NCI-H2081 treated with DMSO at 0.1 percent for 48 hours (cell line): ENCODE measurements at places on chromosomes 16 and 17.

DNA sequence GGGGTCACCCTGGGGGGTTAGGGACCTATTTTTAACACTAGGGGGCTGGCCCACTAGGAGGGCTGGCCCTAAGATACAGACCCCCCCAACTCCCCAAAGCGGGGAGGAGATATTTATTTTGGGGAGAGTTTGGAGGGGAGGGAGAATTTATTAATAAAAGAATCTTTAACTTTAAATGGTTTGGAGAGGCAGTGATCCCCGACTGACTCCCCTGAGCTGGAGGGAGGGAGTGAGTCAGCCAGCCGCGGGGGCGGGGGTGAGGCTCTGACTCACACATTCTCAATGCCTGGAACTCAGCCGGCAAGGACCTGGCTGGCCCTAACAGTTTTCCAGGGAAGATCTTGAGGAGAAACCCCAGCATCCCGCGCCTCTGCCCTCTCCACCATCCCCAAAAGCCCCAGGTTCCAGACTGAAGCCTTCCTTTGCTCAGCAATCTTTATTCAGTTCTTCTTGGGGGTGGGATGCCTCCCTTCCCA is 1.5 kb downstream of the HCFC1R1 start:
- no peak for DNase-seq

DNA sequence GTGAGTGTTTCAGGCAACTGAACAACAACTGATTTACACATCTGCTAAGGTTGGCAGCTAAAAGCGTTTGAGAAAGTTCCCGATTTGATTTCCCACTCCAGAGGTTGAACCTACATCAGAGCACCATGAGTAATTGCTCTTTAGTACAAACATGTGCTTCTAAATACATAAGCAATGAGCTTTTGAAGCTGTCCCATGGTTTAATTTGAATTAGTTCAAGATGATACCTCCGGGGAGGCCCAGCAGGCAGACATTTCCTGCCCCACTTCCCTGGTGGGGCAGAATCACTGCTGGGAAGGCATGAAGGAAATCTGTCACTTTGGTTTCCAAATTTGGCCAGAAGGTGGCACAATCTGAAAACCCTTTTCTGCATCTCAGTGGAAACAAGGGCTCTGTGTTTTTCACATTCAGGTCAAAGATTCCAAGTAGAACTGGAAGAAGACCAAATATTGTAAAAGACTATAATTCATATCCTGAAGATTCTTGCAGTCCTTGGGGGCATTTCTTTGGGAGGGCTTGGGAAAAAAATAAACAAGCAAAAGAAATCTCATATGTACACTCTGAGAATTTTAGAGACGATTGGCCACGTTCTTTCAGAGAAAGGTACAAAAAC is 176.2 kb upstream of the FAM20A start:
- peak; percentile 4 for DNase-seq

DNA sequence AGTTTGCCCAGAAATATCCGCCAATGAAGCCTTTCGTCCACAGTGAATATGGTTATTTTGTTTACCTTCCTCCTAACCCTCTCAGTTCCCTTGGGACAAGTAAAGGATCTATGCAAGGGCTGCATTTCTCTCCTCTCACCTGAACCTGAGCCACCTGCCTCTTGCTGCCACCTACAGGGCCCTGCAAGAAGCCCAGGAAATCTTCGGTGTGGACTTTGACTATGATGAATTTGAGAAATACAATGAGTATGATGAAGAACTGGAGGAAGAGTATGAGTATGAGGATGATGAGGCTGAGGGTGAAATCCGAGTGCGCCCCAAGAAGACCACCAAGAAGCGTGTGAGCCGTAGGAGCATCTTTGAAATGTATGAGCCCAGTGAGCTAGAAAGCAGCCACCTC is 14.0 kb downstream of the SUPT6H start:
- no peak for DNase-seq

DNA sequence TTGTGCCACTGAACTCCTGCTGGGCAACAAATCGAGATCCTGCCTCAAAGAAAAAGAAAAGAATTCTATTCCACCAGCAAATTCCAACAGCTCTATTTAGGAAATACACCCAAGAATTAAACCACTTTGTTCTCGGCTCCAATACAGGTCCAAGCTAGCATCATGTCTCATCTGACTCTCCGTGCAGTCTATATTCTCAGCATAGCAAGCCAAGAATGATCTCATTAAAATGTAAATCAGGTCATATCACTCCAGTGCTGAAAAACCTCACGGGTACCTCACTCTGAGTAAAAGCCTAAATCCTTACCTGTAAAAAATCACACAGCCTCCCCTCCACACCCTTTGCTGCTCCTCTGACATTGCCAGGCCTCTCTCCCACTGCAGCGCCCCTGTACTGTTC is 23.9 kb downstream of the UBE2G1 start:
- no peak for DNase-seq

- no peak for DNase-seq
These were observed 74.5 kb downstream of the SEC14L1 start for GRCh38 chr17:77215281-77215680.

- no peak for DNase-seq
These were observed 73.3 kb downstream of the IRX5 start for GRCh38 chr16:55003916-55004315.

- no peak for DNase-seq
These were observed 127.8 kb downstream of the GOSR1 start for GRCh38 chr17:30605027-30605426.

- no peak for DNase-seq
These were observed 1.7 kb downstream of the HEXIM1 start for GRCh38 chr17:45149669-45150664.

GRCh38 chr16:23975293-23975692 is 139.5 kb downstream of the PRKCB start:
- no peak for DNase-seq

- DNase-seq: no peak
These were observed 67.6 kb upstream of the ANKFN1 start for GRCh38 chr17:56085576-56086267.

- DNase-seq: no peak
These were observed 32.2 kb downstream of the ABCA3 start for GRCh38 chr16:2308089-2308962.

- no peak for DNase-seq
These were observed 18.5 kb upstream of the CDH15 start for GRCh38 chr16:89152831-89153700.

DNA sequence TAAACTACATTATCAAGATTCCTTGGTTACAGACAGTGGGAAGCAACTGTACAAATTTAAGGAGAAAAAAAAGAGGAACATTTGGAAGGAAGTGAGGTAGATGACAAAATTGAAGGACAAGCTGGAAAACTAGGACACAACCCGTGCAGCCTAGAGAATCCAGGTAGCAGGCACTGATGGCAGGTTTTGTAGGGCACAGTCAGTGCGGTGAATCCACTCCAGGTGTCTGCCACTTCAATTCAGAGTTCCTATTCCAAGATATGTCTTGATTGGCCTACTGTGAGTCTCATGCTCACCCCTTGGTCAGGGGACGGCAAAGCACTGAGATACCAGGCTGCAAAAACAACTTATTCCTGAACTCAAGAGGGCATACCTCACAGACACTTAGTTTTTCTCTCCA is 37.8 kb downstream of the TNRC6C start:
- no peak for DNase-seq

DNA sequence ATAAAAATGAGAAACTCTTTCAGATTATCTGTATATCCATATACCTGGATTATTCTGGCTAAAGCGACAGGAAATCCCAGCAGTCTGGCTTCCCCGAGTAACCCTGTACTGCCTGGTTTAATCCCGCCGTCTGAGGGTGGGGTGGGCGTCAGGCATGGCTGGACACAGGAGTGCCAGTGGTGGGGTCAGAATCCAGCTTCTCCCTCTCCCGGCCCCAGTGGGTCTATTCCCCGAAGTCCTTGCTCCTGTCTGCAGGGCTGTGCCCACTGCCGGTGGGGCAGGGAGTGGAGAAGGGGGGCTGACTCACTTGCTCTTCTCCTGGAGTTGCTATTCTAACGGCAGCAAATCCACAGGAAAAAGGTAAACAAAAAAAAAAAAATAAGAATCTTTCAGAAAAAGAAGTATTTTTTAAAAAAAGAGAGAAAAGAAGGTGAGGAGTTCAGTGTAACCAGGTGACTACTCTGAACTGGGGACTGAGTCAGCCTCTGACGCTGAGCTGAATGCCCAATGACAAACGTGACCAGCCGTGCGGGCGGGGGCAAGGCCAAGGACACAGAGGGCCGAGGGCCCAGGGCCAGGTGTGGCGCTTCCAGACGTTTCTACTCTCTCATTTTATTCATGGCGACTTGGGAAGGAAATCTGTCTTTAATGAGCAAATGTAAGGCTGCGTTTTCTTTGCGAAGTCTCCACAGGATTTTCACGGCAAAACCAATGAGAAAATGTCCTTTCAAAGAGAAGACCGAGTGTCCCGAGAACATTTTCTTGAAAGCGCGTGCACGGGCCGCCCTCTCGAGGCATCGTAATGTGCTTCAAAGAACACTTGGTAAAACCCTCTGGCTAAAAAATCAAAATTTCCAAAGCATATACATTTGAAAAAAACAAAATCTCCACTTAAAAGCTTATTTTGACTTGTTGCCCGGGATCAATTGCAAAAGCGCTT is 20.2 kb downstream of the FOXF1 start:
- no peak for DNase-seq

DNA sequence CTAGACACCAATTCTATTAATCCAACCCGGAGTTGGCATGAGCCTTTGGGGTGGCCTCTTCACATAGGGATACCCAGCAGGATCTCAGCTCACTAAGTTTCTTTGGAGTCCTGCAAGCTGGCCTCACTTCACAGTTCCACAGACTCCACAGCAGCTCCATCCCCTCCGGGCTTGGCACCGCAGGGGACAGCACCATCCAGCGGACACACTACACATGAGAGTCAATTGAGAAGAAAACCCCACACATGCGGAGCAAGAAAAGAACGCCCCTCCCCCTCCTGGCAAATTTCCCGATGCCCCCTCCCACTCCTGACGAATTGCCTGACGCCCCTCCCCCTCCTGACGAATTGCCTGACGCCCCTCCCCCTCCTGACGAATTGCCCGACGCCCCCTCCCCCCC is 31.1 kb downstream of the KLHDC4 start:
- no peak for DNase-seq
